ENCODE measurements at places on chromosomes 12 and 14.

- DNase-seq = no peak
Observed at GRCh38 chr14:96987086-96987474, 189.9 kb downstream of the VRK1 start.

DNA sequence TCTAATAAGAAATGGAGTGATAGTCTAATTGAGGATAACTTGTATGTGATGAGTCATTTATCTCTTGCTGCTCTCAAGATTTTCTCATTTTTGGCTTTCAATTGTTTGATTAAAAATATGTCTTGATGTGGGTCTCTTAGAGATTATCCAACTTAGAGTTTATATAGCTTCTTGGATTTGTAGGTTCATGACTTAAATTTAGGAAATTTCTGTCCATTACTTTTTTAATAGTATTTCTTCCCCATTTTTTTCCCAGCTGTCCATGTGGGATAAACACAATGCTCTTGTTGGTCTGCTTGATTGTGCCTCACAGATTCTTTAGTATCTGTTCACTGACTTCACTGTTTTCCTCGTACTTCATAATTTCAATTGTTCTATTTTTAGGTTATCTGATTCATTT is 7.5 kb downstream of the OR6C65 start:
- DNase-seq = no peak

- no peak for DNase-seq
Observed at GRCh38 chr14:94015223-94015622, 10.9 kb upstream of the OTUB2 start.

GRCh38 chr14:88829685-88830302 is 5.3 kb downstream of the TTC8 start:
- DNase-seq = no peak

DNA sequence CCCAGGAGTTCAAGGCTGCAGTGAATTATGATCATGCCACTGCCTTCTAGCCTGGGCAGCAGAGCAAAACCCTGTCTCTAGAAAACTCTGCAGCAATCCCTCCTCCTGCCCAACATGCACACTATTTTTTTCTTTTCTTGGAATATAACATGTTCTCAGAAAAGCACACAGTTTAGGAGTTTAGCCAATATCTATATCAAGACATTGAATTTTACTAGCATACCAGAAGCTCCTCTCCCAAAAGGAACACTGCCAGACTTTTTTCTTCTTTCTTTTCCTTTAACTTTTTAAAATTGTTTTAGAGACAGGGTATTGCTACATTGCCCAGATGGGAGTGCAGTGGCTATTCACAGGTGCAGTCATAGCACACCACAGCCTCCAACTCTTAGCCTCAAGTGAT is 107.1 kb upstream of the AEBP2 start:
- DNase-seq = no peak

- no peak for DNase-seq
Observed at GRCh38 chr12:39588348-39588747, 31.3 kb downstream of the ABCD2 start.

All from activated CD8-positive, alpha-beta memory T cell treated with anti-CD3 and anti-CD28 coated beads, Interleukin-2, amount 50 U/mL, for 4 hours (primary cell).